ENCODE measurements at places on chromosomes 1 and 21.

- no peak for DNase-seq
Measured at GRCh38 chr1:47417170-47418044, 1.3 kb downstream of the FOXE3 start.

DNA sequence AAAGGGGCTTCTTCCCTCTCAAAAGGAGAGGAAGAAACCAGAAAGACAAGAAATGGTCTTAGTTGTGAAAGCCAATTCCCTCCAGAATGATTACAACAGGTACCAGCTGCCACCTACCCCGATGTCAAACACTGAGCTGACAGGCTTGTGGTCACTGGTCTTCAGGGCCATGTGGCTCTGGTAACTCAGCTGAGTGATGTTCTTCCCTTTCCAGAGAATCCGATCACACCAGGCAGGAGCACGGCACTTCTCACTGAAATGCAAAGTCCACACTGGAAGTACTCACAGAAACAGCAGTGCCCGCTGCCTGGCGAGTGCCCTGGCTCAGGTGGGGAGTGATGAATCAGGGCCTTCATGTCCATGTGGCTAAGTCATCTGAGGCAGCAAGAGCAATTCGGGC, 18.7 kb upstream of the MTF1 start:
- DNase-seq = no peak

GRCh38 chr1:89903550-89903949, 82.7 kb downstream of the LRRC8D start:
- DNase-seq = no peak

DNA sequence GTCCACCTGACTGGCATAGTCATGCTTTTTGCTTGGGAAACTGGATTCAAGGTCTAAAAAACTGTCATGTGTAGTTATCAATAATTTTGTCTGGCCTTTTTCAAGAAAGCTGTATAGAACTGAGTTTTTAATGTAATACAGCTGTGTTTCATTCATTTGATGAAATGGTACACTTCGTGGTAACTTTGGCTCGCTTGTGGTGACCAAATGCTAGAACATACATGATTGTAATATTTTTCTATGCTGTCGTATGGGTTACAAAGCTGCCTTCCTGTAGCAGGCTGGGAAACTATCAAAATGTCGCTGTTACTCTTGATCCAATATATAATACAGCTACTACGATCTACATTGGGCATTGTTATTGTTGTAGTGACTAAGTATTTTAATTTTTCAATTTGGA, 2.1 kb downstream of the LRRC42 start:
- no peak for DNase-seq

- no peak for DNase-seq
Measured at GRCh38 chr21:41695513-41695912, 71.3 kb downstream of the RIPK4 start.

GRCh38 chr1:208159555-208160258, 84.5 kb downstream of the PLXNA2 start:
- DNase-seq = peak; percentile 15

- DNase-seq = no peak
Measured at GRCh38 chr1:228434689-228435088, 18.0 kb upstream of the TRIM17 start.

GRCh38 chr1:174049514-174049913, 27.4 kb upstream of the RC3H1 start:
- DNase-seq = no peak

DNA sequence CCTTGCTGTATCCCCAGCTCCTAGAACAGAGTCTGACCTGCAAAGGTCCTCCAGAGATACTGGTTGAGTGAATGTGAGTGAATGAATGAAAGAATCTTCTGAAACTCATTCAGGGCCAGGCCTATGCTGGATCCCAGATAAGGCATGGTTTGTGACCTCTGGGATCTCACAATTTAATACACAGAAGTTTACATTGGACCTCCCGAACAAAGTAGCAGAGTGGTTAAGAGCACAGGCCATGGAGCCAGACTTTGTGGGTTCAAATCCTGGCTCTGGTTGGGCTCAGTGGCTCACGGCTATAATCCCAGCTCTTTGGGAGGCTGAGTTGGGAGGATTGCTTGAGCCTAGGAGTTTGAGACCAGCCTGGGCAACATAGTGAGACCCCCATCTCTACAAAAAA, 50.8 kb upstream of the CTPS1 start:
- DNase-seq = no peak

DNA sequence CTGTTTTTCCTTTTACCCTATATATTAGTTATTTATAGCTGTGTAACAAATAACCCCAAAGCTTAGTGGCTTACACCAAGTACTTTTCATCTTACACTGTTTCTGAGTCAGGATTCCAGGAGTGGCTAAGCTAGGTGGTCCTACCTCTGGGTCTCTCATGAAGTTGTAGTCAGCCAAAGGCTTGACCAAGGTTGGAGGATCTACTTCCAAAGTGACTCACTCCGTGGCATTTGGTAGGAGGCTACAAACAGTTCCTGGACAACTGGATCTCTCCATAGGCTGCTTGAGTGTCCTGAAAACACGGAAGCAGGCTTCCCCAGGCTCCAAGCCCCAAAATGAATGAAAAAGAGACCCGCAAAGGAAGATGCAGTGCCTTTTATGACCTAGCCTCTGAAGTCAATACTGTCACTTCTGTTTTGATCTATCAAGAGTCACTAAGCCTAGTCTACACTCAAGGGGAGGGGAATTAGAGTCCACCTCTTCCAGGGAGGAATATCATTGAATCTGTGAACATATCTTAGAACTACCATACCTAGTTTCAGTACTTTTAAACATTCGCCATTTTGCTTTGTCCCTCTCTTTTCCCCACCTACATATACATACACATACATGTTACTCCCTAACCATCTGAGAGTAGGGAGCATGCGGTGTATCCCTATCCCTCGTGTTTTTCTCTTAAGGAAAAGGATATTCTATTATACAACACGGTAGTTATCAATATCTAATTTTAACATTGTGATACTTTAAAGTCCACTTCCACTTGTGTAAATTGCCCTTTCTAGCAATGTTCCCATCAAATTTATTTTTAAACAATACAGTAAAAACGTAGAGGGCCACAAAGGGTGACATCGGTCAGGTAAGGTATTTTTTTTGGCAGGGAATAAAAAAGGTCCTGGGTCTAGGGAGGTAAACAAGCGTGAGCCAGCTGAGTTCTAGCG, 67.2 kb downstream of the SLC35A3 start:
- peak; percentile 10 for DNase-seq

DNA sequence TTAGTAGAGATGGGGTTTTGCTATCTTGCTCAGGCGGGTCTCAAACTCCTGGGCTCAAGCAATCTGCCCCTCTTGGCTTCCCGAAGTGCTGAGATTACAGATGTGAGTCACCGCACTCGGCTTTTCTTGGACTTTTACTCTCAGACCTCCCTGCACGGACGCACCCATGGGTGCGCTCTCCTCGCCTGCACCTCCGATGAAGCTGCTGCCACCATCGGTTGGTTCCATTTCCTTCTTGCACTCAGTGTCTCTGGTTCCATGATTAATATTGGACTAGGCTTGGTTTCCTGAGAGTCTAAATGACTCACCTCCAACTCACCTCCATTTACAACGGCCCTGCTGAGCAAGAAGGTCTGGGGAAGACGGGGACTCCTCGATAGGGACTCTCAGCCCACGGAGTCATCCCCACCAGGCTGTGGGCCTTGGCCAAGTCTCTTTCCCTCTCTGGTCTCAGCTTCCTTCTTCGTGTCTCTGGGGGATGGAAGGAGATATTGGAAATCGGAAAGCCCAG, 6.7 kb upstream of the TNFRSF8 start:
- no peak for DNase-seq

GRCh38 chr1:31183927-31184554, 55.6 kb downstream of the NKAIN1 start:
- DNase-seq = peak; percentile 55

DNA sequence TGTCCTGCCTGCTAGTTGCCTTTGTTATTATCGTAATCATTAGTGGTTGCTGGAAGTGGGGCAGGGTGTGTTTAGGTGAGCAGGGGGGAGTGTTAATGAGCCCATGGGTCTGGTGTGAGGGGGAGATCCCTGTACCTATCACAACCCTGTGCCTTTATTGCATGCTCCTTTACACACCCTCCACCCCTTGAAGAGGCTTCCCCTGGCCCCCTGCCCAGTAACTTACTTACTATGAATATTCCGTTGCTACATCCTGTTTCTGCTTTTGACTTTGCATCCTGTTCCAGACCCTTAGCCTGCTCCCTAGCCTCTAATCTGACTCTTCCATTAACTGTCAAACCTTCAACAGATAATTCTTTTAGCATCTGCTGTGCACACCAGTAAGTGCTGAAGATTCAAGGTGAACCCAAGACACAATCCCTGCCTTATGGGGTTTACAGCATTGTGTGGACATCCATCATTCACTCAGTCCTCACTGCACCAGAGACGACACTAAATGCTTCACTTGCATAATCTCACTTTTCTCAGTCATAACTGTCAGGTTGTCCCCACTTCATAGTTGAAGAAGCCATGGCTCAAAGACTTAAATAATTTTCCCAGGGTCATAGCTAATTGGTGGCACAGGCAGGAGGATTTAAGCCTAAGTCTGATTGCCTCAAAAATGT, 47.9 kb downstream of the CDC7 start:
- DNase-seq = no peak

DNA sequence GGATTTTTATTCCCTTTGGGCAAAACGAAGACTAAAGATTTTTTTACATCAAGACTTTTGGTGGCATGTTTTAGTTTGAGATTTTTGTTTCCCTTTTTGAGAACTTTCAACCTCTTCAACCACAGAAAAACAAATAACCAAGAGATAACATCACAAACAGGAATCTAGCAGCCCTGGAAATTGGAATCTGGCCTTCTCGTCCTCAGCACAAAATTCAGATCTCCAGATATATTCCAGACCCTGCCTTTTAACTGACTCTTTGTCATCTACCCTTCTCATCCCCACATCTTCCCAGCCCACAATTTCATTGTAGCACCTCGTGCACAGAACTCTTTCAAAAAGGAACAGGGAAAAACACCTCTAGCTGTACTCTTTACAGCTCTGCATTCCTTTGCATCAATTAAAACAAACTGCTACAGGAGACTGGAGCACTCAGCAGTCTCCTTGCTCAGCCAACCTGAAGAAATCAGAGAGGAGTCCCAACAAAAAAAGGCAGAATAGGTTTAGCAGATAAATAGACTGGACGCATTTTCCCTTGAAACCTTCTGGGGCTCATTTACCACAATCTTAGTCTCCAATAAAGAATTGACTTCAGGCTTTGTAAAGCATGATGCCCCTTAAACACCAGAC, 251.0 kb downstream of the TTLL7 start:
- no peak for DNase-seq

DNA sequence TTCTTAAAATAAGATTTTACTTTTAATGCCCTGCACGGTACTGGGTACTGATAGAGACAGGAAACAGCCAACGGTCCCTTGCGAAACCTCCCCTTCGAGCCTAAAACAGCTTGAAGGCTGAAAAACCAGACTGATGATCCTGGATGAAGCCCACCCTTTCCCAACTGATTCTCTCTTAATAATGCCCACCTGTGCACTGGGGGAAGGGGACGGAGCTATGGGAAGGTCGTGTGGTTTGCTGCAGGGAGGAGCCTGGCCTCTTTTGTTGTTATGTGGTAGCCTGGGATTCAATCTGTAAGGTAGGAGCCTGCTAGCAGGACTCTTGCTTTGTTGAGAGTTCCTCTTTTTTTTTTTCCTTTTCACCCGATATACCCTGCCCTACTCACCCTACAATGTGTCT, 25.6 kb downstream of the SAMSN1 start:
- DNase-seq = no peak

DNA sequence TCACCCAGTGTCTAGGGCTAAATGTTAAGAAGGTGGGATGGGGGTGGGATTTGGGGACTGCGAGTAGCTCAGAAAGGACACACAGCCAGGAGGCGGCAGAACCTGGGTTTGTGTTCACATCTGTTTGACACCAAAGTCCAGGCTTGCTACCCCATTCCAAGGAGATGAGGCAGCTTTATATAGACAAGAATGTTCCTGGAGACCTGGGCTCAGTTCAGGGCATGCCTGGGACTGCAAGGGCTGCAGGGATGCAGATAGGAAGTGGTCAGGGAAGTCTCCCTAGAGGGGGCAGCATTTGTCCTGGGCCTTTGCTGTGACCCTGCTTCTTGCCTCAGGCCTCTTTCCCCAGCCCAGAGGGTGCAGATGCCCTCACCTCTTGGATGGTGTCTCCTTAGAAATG, 16.3 kb downstream of the PADI3 start:
- DNase-seq = no peak

DNA sequence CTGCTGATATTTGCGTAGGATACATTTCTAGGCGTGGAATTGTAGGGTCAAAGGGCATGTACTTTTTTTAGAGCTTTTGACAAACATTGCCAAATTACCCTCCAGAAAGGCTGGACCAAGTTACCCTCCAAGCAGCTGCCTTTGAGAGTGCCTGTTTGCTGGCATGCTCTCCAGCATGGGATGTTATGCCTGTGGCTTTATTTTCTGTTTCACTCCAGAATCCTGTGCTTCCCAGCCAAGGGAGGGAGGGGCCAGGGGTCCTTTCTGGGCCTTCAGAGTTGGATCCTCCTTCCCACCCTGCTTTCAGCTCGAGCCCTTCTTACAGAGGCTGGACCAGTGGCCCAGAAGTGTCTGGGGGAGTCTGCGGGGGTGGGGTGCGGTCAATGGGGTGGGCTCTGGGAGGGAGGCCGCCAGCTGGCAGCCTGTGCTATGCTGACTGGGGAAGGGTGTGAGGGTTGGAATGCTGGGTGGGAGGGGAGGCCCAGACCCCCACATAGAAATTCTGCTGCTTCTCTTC, 81.2 kb downstream of the EPHB2 start:
- no peak for DNase-seq

Measured in NCI-H1092 treated with DMSO at 0.1 percent for 48 hours (cell line).